Skeletal muscle cell (primary cell): ENCODE measurements at places on chromosomes 7 and 10.

GRCh38 chr7:1474736-1475135, 15.5 kb upstream of the MICALL2 start:
- no peak for DNase-seq

GRCh38 chr10:74322141-74322540, 171.1 kb downstream of the ADK start:
- no peak for DNase-seq

GRCh38 chr10:6052247-6053221, 9.6 kb downstream of the IL2RA start:
- no peak for DNase-seq

DNA sequence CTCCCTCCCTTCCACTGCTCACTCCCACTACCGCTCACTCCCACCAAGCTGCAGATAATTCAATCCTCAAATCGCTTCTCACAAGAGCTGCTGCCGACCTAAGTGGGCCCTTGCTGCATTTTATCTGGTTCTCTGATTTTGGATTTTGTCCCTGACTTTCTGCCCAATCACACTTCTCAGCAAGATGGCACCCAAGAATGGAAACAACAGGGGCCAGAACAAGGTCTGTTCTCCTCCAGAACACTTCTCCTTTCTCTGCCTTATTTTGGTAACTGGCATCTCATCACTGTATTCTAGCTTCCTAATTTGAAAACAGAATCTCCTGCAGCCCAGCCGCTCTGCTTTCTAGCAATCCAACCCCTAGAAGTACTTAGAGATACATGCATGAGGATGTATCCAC, 172.8 kb downstream of the GRID1 start:
- DNase-seq = no peak

DNA sequence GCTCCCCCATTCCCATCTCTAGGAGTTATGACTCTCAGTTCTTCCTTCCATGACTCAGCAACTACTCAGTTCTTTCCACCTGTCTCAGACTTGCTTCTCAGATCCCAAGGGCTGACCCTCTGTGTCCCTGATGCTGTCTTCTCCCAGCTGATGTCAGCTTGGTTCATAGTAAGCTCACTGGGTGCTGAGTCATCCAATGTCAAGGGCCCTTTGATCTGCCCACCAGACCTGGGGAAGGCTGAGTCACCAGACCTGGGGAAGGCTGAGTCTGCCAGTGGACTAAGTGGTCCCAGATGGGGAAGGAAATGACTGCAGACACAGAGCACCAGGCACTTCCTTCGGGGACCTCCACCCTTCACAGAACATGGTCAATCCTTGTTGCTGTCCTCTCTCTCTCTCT, 76.1 kb upstream of the ZEB1 start:
- DNase-seq = peak; percentile 88

DNA sequence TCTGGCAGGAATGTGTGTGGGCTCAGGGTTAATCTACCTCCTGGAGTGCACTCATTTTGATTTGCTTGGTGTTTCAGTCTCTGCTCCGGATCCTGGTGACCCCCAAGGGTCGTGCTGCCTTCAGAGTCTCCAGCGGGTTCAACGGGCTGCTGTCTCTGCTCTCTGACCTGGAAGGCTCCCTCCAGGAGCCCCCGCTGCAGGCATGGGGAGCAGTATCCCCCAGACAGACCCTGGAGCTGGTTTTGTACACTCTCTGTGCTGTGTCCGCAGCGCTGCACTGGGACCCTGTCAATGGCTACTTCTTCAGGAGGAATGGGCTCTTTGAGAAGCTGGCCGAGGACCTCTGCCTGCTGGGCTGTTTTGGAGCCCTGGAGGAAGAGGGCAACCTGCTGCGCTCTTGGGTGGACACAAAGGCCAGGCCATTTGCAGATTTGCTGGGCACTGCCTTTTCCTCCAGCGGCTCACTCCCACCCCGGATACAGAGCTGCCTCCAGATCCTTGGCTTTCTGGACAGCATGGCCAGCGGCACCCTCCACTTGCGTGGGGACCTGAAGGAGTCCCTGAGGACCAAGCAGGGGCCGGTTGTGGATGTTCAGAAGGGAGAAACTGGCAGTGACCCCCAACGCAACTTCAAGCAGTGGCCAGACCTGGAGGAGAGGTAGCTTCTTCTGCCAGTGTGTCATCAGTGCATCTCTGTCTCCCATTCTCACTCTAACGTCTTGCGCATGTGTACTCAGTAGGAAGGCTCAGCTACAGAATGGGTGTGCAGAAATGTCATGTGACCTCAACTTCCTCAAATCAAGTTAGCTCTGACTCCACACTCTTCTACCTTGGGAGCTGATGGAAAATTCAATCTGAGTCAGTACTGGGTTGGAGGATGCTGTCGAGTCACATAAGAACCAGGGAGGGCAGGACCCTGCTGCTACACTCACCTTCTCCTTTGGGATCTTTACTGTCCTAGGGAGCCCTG, 58.5 kb downstream of the WDFY4 start:
- no peak for DNase-seq

GRCh38 chr7:37728747-37729146, 45.2 kb downstream of the GPR141 start:
- DNase-seq = no peak

GRCh38 chr10:73018632-73019031, 64.0 kb upstream of the PLA2G12B start:
- DNase-seq = no peak

DNA sequence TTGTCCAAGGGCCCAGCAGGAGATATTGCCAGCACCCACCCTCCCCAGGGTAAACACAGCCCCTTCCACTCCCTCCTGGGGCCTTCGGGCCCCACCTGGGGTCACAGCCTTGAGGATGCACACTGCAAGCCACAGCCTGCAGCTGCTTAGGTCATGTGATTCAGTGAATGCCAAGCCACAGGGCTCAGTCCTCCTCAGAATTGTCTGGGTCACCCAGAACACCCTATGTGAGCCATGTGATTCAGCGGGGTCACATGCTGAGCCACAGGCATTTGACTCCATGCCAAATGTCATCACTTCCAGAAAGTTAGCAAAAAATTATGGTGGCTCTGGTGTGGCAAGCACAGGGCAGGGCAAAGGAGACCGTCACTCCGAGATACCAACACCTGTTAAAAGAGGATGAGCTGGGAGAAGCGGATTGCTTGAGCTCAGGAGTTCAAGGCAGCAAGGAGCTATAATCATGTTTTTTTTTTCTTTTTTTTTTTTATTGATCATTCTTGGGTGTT, 17.2 kb upstream of the PSAP start:
- no peak for DNase-seq

- DNase-seq = no peak
These were observed 179.9 kb downstream of the PTPRN2 start for GRCh38 chr7:158407581-158408317.

- DNase-seq = no peak
These were observed 1.3 kb downstream of the ITPRIP start for GRCh38 chr10:104336821-104337467.

DNA sequence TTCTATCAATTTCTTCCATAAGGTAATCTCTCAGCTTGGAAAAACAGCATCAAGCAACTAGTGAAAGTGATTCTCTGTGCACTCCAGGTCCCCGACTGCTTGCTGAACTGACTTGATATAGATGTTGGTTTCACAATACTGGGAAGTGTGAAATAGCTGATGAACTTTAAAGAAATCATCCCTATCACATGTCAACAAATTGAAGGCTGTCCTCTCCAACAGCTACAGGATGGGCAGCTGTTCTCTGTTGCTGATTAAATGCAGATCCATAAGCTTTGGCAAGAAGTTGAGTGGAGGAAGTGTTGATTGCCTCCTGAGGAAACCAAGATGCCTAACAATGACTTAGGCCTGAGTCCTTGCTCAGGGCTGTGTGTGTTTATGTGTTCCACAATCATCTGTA, 130.4 kb upstream of the GDF10 start:
- no peak for DNase-seq

DNA sequence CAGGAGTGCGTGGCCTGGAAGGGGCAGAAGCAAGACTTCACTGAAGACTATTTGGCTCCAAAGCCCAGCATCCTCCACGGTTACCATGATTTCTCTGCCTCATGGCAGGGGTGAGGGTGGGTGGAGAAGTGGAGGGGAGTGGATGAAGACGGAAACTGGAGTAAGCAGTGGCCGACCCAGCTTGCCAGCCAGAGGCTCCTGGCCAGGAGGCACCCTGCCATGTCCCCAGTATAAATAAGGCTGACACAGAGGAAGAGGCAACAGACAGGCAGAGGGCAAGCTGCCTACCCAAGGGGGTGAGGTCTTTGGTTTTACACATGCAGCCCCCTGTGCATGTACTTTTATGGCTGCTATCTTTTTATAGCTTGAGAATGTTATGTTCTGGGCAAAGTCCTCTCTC, 102.6 kb upstream of the TBX20 start:
- DNase-seq = no peak

DNA sequence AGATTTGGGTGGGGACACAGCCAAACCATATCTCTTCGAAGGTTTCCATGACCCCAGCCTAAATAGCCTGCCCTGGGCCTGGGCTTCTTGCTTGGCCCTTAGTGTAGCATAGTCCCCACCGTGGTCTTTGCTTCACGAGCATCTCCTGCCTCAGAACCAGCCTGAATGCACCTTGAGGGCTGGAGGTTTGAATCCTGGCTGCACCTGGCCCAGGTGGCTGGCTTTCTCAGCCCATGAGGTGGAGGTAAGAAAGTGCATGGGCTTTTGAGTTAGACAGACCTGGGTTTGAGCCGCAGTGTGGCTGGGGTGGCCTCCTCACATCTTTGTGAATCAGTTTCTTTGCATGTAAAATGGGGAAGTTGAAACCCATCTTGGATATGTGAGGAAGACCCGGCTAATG, 24.2 kb upstream of the PCBD1 start:
- DNase-seq = no peak

GRCh38 chr10:118204292-118204943, 137.7 kb downstream of the FAM204A start:
- DNase-seq = no peak

GRCh38 chr10:63751836-63752235, 230.6 kb downstream of the REEP3 start:
- no peak for DNase-seq

- no peak for DNase-seq
These were observed 144.5 kb upstream of the ASAH2 start for GRCh38 chr10:50395851-50396250.

DNA sequence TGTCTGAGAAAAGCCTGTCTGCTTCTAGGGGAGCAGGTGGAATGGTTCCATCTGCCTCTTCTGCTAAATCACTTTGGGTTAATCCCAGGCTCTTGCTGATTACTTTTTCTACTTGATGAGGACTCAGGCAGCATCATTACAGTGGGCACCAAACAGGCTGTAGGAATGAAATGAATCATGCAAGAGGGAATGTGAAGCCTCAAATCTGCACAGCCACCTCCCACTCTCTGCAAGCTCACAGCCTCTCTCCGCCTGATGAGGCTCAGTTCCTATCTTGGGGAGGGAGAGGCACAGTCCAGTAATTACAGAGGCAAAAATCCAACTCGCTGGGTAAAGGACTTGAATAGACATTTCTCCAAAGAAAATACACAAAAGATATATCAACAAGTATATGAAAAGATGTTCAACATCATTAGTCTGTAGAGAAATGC, 34.0 kb downstream of the HSPA12A start:
- peak; percentile 31 for DNase-seq

DNA sequence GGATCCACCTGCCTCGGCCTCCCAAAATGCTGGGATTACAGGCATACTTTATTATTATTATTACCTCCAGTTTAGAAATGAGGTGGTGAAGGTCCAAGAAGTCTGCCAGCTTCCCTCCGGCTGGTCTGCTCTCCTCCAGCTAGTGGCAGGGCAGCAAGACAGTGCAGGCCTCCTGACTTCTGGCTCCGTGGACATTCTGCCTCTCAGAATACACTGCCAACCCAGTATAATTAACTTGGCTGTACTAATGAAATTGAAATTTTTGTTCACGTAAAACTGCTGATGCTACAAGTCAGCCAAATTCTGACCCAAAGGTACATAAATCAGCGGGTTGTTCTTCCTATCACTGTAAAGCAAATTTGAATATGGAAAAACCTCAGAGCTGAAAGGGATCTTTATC, 7.6 kb upstream of the PDE1C start:
- no peak for DNase-seq

GRCh38 chr10:48881937-48882336, 57.7 kb downstream of the LRRC18 start:
- DNase-seq = no peak

DNA sequence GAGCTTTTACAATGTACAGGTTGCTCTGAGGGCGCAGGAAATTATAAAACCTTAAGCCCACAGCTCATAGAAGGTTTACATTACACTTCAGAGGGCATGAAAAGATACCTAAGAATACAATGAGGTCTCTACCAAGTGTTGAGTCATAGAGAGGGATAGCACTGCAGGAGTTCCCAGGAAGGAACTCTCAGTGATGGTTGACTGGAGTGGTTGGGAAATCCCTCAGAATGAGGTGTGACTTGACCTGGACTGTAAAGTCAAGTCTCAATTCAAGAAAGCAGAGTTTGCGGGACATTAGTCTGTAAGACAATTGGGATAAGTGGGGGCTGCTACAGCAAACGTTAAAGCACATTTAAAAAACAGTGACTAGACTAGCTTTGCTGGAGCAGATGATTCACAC, 21.9 kb downstream of the TNKS2 start:
- no peak for DNase-seq

GRCh38 chr10:4617589-4617988, 208.4 kb upstream of the AKR1E2 start:
- no peak for DNase-seq

GRCh38 chr10:100746784-100747455, 1.5 kb downstream of the PAX2 start:
- DNase-seq = no peak

GRCh38 chr7:1717903-1718676, 48.0 kb downstream of the ELFN1 start:
- DNase-seq = no peak

DNA sequence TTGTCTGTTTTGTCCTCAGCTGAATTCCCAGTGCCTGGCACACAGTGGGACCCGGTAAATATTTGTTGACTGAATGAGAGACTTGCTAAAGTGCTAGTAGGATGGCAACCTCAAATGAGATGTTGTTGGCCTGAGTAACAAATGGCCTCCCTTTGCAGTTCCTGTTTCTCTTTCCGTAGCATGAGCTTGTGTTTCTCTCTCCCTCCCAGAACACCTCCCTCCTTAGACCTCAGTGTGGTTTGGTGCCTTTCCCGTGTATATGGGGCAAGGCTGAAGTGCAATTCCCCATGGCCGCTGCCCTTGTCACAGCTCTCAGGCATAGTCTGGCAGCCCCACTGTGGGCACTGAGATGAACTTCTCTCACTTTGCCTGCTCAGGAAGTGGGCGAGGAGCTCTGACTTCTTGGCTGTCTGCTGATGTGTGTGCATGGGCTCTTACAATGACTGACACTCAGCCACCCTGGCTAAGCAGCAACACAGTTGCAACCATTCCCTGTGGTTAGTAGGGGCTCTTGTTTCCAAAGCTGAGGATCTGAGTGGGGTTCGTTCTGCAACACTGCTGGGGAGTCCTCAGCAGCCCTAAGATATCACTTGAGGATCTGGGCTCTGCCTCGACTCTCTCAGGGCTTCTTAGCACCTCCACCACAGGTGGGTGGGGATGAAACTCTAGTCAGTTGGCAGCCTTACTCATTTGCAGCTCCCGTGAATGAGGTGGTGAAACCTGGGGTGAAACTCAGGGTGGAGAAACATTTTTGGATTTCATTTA, 136.1 kb downstream of the ICA1 start:
- no peak for DNase-seq

GRCh38 chr10:44049301-44050015, 335.4 kb downstream of the CXCL12 start:
- DNase-seq = no peak
